ENCODE measurements at places on chromosomes 1 and 21.

DNA sequence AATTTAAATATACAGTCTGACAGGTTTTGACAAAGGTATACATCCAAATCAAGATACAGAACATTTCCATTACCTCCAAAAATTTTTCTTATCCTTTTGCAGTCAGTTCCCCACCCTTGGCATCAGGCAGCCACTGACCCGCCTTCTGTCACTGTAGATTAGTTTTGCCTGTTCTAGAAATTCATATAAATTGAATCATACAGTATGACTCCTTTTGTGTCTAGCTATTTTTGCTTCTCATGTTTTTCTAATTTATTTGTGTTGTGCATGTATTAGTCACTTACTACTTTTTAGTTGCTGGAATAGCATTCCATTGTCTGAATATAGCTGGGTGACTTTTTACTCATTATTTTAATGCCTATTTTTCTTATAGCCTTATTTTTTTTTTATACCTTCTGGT, 3.8 kb downstream of the UTP25 start:
- DNase-seq: no peak

DNA sequence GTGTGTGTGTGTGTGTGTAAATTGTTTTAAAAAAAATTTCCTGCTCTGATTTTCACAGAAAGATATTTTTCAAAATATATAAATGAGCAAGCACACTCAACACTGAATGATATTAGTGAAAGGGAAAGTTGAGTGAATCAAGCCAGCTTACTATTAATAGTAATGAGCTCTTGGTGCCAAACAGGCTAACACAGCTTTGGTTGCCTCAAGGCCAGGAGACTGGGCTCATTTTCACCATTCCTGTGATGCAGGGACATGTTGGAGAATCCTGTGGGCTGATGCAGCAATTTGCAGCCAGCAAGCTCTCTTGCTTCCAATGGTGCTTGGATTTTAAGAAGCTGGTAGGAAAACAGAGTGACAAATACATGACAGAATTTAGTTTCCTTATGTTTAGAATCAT, 30.2 kb downstream of the PLA2G4A start:
- DNase-seq: no peak

- DNase-seq: no peak
Observed at GRCh38 chr1:171668372-171668771, 15.9 kb upstream of the MYOC start.

GRCh38 chr1:201019321-201019977, 4.1 kb downstream of the KIF21B start:
- DNase-seq: no peak

DNA sequence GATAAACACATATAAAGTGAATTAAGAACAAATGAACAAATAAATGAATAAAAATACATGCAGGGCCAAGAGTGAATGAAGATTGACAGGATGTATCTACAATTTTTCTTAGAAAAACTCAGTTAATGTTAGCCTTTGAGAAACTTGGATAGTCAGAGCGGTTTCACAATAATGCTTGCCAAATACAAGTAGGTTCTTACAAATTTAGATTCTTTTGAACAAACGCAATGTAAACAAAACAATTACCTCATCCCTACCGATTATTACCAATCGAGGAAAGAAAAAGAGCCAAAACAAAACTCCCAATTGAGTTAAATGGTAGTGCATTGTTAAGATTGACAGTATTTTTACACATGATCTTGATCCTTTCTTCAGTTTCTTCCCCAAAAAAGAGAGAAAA, 176.9 kb upstream of the DEPDC1 start:
- DNase-seq: no peak

DNA sequence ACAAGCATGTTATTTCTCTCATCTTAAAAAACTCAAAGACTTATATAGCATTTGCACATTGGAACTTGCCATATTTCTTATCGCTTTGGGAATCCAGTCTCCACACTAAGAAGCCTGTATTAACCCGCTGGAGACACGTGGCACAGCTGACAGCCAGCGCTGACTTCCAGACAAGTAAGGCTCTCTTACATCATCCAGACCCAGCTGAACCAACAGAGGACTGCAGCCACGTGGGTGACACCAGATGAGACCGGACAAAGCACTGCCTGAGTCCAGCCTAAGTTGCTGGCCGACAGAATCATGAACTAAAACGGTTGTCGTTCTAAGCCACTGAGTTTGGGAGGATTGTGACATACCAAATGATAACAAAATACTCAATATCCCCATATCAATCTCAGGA, 6.3 kb upstream of the CD247 start:
- no peak for DNase-seq

DNA sequence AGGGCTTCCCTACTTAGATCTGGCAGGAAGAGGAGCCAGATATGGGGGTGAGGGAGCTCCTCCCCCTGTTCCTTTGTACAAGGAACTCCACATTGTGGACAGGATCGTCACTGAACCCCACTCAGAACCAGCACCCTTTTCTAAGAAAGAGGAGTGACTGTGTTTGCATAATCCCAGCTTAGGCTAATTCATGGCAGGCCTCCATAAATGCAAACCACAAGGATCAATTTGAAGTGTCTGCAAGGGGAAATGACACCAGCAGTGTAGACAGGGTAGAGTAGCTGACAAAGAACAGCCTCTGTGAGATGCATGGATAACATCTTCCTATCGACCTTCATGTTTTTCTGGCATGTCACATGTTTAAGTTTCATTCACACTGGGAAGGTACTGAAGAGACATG, 11.7 kb downstream of the MX1 start:
- DNase-seq: no peak

DNA sequence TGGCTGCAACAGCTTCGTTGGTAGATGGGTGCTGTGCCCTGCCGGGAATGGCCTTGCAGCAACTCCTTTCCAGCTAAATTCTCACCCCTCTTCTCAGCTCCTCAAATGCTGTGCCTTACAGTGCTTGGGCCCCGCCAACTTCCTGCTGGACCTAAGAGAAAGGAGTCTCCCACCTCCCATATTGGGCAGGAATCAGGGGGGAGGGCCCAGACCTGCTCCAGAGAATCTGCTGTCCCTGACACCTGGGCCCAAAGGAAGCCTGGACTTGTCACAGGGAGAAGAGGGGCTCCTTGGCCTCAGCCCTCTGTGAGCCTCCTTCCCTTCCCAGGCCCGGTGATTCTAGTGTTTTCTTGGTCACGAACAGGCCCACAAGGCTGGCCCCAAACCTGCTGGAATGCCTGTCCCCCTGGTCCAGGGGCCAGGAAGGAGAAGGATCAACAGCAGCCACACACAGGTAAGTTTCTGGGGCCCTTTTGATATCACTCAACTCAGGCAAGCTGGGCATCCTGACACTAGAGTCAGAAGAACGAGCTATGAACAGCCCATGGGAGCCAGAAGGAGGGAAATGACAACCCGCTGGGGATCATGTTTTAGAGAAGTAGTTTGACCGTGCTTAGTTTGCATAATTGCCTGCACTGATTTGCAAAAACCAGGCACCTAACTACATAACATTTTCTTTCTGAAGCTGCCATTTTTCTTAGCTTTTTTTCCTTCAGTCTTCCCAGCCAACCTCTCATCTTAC, 86.2 kb downstream of the CD247 start:
- no peak for DNase-seq

DNA sequence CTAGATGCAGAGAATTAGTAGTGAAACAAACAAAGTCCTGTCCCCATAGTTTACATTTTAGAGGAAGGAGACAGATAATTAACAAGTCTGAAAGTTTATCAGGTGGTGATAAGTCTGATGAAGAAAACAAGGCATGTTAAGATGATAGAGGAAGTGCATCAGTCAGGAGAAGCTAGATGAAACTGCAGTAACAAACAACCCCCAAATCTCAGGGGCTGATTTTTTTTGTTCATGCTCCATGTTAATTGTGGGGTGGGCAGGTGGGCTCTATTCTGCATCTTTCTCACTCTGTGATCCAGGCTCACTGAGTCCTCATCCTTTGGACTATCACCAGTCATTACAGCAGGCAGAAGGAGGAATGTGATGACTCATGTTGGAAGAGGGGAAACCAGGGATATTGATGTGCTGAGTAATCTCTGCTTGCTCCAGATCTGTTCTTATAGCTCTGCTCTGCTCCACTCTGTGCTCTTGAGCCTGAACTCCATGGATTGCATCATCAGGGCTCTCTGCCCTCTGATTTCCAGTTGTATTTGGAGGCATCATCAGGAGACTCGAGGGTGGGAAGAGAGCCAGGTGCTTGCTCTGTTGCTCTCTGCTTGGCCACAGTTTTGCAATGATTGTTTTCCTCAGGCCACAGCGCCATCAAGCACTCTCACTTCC, 166.9 kb downstream of the IER5 start:
- no peak for DNase-seq

- no peak for DNase-seq
Observed at GRCh38 chr1:209158851-209159250, 424.7 kb upstream of the CAMK1G start.

GRCh38 chr1:54798769-54799641, 2.1 kb downstream of the TTC22 start:
- no peak for DNase-seq

DNA sequence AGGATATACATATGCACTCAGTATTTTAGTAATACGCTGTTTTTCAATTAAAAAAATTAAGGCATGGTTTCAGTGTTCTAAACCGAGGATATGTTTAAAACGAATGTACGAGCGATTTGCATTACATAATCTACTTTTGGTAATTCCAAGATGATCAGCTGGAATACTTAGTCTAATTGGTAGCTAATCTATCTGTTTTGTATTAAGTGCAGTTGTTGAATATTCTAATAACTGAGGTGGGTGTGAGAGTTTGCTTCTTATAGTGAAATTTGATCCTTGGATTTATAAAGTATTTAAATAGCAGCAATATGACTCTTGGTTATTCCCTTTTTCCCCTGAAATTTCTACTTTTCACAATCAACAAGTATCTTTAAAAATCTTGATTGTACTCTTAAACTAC, 1.3 kb downstream of the RNF2 start:
- no peak for DNase-seq

GRCh38 chr1:204780630-204781029, 90.0 kb upstream of the NFASC start:
- no peak for DNase-seq

- DNase-seq: no peak
Observed at GRCh38 chr1:163094182-163094581, 25.0 kb downstream of the RGS4 start.

GRCh38 chr1:48617252-48617651, 145.2 kb upstream of the SPATA6 start:
- DNase-seq: no peak

DNA sequence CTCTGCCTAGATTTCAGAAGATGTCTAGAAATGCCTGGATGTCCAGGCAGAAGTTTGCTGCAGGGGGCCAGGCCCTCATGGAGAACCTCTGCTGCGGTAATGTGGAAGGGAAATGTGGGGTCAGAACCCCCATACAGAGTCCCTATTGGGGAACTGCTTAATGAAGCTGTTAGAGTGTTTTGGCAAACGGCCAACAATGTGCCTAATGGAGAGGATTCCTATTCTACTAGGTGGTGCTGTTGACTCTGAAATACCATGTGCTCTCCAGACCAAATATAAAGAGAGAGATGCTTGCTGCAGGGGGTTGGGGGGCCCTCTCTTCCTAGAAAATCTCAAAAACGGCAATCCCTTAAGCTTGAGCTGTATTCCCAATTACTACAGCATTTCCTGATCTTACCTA, 57.1 kb upstream of the DR1 start:
- no peak for DNase-seq

GRCh38 chr1:188719735-188720134, 1757.9 kb downstream of the BRINP3 start:
- DNase-seq: no peak

DNA sequence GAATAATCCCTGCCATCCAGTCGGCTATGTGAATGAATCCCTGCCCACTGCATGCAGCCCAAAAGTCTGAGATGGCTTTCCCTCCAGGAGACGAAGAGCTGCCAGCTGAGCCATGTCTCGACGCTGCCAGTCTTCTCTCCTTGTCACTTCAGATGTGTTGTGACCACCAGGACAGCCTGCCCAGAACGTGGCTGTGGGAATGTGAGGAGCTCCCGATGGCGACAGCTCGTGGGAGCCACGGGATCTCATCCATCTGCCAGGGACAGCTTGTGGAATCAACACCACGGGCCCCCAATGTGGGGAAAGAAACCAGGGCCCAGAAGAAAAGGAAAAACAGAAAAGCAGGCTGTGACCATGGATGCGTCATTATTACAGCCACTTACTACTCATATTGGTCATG, 67.2 kb downstream of the NFASC start:
- DNase-seq: no peak

- no peak for DNase-seq
Observed at GRCh38 chr1:27873671-27874384, 1.5 kb downstream of the THEMIS2 start.

DNA sequence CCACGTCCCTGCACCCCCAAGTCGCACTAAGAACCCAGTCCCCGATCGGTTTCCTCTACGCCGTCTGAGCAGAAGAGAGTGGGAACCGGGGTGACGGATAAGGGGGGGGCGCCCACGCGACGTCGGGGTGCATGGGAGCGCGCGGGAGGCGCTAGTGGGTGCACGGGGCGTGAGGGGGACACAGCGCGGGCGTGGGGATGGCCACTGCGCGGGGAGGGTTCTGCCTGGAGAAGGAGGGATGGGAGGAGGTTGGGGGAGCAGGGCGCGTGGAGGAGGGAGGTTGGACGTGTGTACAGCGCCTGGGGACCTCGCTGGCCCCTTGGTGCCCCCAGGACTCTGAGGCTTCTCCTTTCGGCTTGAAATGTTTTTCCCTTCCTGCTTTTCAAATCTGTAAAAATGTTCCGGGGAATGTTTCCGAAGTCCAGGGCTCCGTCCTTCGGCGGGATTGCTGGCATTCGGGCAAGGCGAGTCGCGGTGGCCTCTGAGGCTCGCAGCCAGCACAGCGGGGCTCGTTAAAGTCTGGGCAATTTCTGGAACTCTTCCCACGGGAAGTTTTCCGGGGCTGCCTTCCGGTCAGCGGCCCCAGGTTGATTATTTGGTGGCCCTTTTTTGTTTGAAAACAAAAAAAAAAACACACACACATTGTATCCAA, 13.1 kb downstream of the RNF220 start:
- DNase-seq: no peak

DNA sequence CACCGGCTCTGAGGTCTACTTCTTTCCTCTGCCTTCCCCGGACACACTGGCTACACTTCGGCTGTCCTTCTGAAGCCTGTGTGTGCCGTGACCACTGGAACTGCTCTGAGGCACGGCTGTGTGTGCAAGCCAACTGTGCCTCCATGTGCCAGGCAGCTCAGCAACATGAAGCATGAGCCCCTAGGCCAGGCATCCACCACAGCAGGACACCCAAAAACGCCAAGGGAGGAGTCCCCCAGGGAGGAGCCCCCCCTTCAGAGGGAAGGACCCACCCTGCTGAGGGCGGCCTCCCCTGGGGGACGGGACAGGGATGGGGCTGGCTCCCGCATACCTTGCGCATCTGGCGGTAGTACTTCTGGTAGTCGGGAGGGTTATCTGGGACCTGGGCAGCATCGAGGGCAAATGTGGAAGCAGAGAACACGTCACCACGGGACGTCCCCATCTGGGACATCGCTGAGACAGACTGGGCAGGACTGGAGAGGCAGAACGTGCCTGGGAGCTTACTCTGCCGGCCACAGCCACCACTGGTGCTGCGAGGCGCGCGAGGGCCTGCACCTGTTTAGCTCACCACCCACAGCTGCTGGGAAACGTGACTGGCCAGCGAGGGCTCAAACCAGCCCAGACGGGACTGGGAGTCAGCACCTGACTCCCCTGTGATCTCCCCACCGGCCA, 20.5 kb downstream of the LSS start:
- DNase-seq: no peak
